ENCODE measurements at places on chromosomes 13 and 19.

- DNase-seq = no peak
These were observed 108.3 kb downstream of the SACS start for GRCh38 chr13:23325191-23325590.

GRCh38 chr13:41548031-41548430 is 90.7 kb downstream of the RGCC start:
- no peak for DNase-seq

DNA sequence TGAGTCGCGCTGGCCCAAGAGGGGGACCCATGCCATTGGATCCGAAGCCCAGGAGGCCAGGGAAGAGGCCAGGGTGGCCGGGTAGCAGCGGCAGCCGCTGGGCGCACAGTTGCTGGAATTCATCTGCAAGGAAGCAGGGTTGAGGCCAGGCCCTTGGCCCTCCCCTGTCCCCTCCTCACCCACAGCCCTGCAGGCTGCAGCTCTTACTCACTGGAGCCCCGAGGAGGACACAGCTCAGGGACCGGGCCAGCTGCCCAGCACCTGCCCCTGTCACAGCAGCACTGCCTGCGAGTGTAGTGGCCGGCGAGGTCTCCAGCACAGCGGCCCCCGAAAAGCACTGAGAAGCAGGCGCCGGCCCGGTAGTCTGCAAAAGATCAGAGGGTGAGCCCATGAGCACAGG is 11.2 kb downstream of the FBN3 start:
- no peak for DNase-seq

GRCh38 chr13:28467034-28467433 is 27.9 kb downstream of the FLT1 start:
- DNase-seq = no peak

- DNase-seq = no peak
These were observed 13.0 kb downstream of the NMRK2 start for GRCh38 chr19:3945838-3946237.

DNA sequence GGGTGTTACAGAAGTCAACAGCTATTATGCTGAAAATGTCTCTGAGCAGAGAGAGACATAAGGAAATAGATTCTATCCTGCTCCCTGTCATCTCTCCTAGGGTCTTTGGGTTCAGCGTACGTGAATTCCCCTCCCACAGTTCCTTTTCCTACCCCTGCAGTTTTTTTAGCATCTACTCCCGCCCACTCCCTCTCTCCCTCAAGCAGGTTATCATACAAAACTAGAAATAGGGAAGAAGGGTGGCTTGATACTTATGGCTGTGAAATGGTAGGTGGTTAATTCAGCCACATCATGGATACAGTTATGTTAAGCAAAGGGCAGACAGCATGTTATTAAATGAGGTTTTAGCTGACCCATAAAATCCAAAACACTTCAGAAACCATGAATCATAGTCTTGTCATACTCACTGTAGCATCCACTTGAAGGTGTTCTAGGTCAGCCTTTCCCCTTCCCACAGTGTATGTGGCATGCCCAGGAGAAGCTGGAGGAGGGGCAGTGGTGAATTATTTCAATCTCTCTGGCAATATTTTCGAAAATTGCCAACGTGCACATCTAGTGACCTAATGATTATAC is 236.8 kb upstream of the SERP2 start:
- DNase-seq = peak; percentile 27

GRCh38 chr19:14418856-14419105 is 360 bp downstream of the DDX39A start:
- no peak for DNase-seq

GRCh38 chr13:76804801-76805200 is 81.4 kb downstream of the KCTD12 start:
- no peak for DNase-seq

DNA sequence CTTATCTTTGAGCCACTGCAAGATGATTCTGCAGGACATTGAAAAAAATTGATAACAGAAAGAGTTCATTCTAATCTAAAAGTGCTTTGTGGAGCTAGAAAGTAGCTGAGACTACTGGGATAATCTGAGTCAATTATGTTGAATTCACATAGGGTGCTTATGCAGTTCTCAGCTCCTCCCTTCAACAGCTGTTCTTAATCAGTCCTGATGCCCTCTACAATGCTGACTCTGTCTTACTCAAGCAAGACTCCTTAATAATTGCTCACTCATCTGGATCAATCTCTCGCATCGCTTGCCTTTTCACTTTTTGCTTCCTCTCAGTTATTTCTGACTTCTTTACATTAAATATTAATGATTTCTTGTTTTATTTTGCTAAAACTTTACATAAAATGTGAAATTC is 182.1 kb downstream of the PCDH17 start:
- DNase-seq = peak; percentile 7

DNA sequence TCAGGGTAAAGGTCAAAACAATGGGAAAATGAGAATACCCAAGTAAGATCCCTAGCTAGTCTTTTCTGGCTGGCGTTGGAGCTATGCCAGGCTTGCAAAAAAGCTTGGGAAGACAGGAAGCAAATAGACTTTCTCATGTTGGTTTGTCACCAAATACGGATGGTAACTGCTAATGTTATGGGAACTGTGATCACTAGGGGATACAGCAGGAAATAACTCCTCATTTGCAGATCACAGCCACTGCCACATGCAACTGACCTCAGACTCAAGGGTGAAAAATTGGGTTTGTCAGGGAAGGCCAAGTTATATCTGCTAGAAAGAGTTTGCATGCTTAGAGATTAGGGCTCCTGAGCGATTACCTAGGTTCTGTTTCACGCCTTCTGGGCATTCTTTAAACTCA is 162.9 kb downstream of the NHLRC3 start:
- peak; percentile 9 for DNase-seq

DNA sequence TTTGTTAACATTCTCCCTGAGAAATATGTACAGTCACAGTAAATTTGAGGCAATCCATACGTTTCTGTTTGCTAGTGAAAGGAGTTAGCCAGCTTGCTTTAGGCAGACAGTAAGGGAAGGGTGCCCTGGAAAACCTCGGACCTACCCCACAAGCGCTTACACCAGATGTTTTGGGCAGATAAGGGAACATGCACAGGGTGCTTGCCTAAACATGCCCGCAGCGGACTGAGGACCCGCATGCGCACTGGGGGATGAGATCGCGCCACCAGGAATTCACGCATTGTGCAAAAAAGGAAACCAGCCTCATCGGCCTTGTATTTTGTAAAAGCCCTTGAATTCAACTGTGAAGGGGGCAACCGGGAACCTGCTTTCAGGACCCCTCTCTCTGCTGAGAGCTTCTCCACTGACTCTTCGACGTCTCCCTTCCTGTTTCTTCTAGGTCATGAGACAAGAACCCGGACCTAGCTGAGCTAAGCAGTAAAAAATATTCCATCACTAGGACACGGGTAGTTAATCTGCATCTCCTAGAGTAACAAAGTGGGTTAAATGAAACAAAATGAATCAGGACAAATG is 1399.2 kb upstream of the ATXN8OS start:
- no peak for DNase-seq

DNA sequence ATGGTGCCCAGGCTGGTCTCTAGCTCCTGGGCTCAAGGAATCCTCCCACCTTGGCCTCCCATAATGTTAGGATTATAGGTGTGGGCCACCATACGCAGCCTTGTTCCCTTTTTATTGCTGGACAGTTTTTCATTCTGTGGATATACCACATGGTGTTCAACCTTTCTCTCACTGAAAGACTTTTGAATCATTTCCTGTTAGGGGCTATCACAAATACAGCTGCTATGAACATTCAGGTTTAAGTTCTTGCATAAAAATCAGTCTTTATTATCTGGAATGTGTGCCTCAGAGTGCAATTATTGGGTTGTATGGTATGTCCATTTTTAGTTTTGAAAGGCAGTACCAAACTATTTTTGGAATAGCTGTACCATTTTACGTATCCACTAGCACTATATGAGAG is 647.2 kb downstream of the LIG4 start:
- no peak for DNase-seq

- no peak for DNase-seq
These were observed 485.3 kb downstream of the UQCRFS1 start for GRCh38 chr19:28727480-28728159.

DNA sequence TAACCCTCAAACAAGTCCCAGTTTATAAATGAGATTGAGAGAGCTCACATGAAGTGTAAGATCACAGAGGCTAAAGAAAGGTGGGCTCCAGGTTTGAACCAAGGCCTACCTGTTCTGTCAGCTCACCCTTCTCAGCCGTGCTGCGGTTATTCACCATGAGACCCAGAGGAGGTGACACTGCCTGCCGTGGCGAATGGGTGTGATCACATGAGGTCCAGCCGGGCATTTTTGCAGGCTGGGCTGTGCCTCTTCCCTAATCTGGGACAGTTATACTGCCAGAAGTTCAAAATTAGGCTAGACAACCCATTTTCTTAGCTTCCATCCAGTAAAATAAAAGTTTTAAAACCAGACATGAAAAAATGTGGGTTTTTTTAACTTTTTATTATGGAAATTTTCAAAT is 146.8 kb downstream of the FOXO1 start:
- DNase-seq = no peak

DNA sequence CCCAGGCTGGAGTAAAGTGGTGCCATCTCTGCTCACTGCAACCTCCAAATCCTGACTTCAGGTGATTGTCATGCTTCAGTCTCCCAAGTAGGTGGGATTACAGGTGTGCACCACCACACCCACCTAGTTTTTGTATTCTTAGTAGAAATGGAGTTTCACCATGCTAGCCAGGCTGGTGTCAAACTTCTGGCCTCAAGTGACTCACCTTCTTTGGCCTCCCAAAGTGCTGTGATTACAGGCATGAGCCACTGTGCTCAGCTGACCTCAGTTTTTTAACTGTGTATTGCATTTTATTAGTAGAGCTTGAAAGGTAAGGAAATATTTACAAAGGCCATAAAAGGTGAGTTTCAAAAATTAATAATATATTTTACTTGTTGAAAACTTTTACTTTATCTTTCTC is 2.3 kb downstream of the ZNF726 start:
- no peak for DNase-seq

- DNase-seq = no peak
These were observed 14.8 kb upstream of the GPI start for GRCh38 chr19:34350161-34350561.

- no peak for DNase-seq
These were observed at the start of gene TMTC4 for GRCh38 chr13:100674572-100674871. Gene TMTC4 (minus strand): TSS chr13:100674795. CDS start chr13:100670362, 4,433 bp downstream.

GRCh38 chr13:44936246-44936645 is 53.0 kb downstream of the NUFIP1 start:
- DNase-seq = no peak

- DNase-seq = no peak
These were observed 88.8 kb downstream of the ZNF429 start for GRCh38 chr19:21593934-21594820.

DNA sequence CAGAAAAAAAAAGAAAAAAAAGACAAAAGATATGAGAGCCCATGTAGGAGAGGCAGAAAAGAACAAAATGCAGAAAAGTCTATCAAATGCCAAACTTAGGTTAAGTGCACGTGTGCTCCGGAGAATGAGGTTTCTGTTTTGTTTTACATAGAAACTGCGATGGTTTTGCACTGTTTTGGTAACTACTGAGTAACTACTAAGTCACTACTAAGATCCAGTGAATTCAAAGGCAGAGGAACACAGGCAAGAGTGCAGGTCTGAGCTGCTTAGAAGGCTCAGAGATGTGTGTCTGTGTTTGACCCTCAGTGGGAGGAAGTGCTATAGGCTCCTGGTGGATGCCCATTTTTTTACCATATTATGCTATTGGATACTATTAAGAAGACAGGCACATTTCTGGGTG is 299.3 kb downstream of the NDFIP2 start:
- no peak for DNase-seq

DNA sequence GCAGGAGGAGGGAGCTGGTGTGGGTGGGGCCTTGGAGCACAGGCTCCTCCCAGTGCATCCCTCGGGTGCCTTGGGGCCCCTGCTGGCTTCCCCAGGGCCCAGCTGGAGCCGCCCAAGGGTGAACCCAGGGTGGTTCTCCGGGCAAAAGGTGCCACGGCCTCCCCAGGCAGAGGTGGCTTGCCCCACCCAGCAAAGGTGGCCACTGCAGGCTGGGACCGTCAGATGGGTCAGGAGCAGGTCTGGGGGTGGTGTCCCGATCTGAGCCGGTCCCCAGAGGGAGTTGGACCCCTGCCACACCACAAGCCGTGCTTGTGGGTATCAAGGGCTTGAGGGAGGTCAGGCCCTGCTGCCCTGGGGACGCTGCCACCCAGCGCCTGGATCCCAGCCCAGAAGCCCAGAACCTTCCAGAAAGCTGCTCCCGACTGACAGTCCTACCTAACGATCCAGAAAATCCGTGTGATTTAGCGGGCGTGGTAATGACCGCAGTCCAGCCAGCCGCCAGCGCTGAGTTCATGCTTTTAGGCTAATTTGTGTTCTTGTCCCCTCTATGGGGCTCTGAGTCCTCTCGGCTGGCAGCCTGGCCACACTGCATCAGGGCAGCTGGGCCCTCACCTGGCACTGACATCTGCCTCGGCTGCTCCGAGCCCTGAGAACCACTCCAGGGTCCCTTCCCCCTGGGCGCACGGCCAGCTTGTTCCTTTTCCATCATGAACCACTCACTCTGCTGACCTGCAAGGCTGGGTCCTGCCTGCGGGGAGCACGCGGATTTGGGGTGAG is 5.0 kb upstream of the GRIN3B start:
- DNase-seq = no peak

DNA sequence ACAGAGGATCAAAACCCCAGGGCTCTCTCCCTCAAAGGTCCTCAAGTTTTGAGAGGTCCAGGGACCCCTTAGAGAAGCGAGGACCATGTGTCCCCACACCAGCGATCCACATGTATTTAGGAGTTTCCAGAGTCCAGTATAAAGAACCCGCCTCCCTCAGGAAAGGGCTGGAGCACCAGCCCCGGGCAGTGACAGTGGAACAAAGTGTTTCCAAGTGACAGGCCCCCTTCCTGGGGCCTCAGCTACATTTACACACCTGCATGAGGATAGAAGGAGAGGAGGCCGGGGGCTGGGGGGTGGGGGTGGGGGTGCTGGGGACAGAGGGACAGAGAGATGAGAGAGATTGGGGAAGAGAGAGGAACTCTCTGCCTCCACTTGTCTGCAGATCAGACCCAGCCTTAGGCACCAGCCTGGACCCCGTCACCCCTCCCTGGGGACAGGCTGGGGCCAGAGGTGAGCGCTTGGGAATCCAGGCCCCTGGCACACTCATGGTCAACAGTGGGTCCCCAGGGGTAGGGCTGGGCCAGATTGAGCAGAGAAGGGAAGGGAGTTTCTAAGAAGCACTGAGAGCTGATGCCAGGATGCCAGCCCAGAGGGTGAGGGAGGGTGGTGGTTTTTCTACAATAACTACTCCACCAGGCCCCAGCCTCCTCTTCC is 802 bp downstream of the BCAM start:
- DNase-seq = no peak

DNA sequence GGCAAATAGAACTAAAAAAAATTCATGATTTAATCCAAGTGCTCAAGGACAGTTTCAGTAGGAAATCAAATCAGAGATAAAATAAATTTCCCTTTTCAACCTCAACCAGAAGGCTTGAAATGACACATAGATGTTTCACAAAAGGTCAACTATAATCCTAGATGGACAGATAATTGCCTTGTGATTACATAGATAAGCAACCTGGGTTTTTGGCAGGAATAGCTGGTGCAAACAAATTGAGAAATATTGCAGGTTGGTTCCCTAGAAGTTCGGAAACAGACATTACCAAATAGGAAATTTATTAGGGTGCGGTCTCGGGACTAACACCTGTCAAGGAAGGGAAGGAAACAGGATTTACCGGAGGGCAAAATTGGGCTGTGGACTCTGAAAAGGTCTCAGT is 497.5 kb downstream of the COG6 start:
- DNase-seq = no peak
